SIG-M5 (cell line): ENCODE measurements at places on chromosomes 7 and 10.
A peak's percentile ranks its signal among the peaks of the same experiment; 100 is the strongest.

- DNase-seq: peak; percentile 20
Measured at GRCh38 chr7:98251601-98252424, at the start of gene TECPR1. Gene TECPR1 (minus strand): TSS chr7:98252232. CDS start chr7:98246146, 6,086 bp downstream.

- DNase-seq: no peak
Measured at GRCh38 chr7:107007892-107008287, 36.6 kb upstream of the PRKAR2B start.

DNA sequence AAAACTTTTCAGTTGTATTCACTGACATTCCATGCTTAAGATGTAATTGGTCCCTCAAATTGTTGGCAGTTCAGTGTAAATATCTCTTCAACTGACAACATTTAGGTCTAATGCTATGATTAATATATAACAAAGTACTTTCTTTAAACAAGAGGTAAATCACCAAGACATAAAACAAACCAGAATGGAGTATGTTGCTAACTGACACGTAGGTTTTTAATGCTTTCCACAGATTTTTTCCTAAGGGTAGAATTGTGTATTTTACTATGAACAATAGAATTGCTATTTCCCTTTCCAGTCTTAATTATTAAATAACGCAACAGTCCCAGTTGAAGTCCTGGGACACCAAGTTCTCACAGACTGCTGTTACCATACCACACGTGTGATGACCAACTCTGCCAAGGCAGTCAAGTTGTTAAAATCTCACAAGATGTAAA is 4.1 kb downstream of the JCAD start:
- DNase-seq: no peak

DNA sequence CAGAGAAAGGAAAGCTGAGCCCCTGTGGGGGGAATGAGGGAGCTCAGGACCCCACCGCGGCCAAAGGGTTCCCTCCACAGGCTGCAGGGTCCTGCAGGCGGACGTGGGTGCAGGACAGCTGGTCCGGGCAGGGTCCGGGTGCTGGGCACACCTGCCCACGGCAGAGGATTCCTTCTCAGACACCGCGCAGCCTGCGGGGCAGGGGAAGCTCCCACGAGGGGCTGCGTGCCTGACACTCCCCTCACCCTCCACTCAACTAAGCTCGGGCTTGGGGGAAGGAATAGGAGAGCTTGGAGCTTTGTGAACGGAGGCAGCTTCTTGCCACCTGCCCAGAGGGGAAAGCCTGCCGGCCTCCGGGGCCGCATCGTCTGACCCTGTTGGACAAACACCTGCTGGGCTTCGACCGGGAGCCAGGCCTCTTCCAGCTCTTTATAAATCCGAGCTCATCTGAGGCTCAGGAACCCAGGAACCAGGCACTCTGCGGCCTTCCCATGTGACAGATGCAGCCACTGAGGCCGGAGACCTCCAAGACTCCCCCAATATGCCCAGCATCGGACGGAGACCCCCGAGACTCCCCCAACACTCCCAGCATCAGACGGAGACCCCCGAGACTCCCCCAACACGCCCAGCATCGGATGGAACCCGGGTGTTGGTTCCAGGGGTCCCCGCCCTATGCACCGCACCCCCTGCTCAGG is 97.3 kb downstream of the PDGFA start:
- DNase-seq: no peak

DNA sequence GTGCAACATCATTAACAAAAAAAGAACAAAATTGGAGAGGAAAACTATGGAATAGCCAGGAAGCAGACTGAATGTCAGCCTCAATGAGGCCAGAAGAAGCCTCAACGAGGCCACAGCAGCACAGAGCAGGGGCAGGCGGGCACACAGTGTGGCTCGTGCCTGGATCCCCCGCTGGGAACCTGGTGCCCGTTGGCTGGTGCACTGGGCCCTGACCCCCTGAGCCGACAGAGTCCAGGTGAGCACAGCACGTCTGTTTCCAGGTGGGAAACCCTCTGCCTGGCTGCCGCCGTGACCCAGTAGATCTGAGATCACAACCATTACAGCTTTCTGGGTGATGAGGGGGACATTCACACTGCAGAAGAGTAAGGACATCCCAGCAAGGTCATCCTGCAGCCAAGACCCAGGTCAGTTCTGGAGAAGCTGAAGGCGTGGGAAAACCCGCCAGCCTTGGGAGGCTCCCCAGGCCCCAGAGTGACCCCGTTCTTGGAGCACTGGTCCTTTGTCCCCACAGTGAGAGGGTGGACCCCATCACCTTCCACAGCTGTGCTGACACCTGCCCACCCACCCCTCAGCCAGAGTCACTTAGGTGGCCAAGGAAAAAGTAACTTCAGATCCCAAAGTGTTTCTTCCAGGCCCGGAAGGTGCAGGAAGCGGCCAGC is 222.1 kb downstream of the ADARB2 start:
- no peak for DNase-seq

GRCh38 chr10:94085766-94086437 is 92.2 kb downstream of the PLCE1 start:
- no peak for DNase-seq

DNA sequence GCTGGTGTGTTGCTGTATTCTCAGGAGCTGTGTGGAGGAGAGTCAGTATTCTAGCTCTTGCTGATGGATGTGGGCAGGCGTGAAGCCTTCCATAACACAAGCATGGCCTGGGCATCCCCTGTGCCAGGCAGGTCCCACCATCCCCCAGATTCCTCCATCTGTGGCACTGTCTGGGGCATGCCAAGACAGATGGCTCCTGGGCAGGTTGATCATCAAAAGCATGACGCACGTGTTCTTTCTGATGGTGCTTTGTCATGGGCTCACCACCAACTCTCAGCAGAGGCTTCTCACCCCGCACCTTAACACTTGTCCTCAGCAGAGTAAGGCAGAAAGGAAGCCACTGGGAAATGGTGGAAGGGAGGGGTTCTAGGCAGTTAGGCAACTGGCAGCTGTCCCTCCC is 364.3 kb downstream of the PLXNA4 start:
- no peak for DNase-seq

DNA sequence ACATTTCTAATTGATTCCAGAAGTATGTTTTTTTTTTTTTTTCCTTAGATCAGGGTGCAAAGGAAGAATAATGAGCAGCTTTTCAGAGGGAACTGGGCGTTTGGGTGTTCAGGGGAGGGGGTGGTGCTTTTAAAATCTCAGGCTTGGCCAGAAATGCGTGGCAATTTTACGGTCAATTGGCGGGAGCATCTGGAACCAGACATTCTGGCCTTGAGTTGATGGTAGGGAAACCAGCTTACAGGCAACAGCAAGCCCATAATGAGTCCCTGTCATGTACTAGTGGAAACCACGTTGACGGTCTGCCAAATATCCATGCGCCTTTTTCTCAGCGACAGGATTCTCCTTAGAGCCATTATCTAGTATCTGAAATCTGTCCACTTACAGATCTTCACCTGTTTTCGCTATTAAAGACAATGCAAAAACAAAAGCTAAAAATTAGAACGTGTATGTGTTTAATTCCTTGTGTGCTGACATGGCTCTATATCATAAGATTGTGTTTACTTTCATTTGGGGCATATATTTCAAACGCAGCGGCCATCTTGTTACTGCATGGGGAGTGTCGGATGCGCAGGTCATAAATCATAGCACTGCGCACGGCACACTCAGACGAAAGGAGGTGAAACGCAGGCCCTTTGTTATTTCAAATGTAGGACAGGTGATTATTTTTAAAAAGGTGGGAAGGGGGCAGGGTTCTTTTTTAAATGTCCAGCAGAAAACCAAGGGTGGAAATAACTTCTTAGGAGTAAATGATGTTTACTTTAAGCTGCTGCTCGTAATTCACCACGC is 209.2 kb downstream of the AGMO start:
- DNase-seq: no peak

- no peak for DNase-seq
Measured at GRCh38 chr7:88344956-88345832, 38.5 kb upstream of the STEAP4 start.

DNA sequence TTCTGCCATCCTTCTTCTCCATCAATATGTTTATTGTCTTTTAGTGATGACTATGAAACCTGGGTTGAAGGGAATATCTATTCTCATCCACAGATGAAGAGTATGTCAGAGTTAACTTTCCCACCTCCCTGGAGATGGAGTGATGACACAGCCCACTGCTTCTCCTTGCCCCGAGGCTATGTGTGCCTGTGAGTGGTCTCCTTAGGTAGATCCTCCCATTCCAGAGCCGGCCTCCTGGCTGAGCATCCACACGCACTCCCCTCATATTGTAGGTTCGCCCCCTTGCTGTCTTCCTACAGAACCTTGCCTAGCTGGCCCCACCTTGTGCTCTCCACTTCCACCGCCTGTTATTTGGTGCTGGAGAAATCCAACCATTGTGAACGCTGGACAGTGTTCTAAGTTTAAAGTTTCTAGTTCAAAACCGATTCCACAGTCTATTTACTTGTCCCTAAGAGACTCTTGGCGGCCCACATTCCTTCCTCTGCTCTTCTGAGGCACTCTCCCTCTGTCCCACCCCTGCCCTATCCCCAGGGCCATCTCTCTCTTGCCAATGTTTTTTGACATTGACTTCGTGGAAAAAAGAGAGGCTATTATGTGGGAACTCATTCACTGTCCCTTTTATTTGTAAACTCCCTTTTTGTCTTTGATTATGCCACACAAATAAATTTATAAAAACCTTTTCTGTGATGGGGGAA is 168.0 kb downstream of the ZNF438 start:
- DNase-seq: no peak

GRCh38 chr10:119217401-119217800 is 10.0 kb downstream of the GRK5 start:
- DNase-seq: no peak

GRCh38 chr10:126640401-126640800 is 30.1 kb downstream of the C10orf90 start:
- no peak for DNase-seq

DNA sequence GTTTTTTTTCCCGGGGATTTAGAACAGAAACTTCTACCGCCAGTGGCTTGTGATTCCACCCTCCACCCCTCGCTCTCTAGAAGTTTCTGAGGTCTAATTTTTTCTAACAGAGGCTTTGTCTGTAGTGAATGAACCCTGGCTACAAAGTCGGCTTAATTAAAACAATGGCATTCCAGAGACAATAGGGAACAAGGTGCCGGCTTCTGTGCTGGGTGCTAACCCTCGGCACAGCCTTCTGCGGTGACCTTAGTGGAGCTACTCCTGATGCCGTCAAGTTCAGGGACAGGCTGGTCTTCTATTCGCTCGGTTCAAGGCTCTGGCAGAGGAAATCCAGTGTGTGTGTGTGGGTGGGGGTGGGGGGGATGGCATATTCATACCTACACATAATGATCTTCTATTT is 32.1 kb upstream of the ENO4 start:
- DNase-seq: no peak
